ENCODE measurements at places on chromosomes 13 and 19. TPM values are rescaled to one million over a fixed set of nuclear protein-coding genes. Genes with fewer than 3 reads are reported as not detected.
A peak's percentile ranks its signal among the peaks of the same experiment; 100 is the strongest.

DNA sequence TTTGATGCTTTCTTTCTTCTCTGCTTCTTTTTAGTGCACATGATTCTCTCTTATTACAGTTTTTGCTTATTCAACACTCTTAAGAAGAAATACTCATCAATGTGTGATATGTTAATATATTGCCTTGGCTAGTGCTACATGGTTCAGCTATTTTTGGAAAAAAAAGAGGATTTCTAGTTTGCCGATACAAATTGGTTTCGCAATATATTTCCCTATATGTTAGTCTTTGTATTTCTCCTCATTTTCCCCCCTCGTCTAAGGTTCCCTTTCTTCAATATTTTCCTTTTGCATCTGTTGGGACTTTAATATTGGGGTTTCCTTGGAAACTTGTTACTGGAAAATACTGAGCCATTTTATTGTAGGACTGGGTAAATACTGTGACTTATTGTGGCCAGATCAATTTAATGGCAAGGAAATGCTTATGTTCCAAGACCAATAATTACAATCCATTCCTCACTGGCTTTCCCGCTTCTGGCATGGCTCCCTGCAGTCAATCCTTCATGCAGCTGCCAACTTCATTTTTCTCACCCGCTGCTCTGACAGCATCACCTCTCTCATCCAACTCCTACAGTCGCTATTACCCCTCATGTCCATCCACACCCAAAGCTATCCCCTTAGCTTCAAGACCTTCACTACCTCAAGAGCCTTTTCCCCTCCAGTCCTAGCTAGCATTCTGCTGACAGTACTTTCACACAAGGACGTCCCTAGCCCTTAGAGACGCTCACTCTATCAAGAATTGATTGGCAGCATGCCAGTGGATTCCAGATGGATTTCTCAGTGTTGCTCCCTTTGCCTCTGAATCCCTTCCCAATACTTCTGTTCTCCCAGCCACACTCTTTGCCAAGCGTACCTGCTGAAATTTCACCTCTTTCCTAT is 280.1 kb upstream of the TMTC4 start:
- no peak for DNase-seq

DNA sequence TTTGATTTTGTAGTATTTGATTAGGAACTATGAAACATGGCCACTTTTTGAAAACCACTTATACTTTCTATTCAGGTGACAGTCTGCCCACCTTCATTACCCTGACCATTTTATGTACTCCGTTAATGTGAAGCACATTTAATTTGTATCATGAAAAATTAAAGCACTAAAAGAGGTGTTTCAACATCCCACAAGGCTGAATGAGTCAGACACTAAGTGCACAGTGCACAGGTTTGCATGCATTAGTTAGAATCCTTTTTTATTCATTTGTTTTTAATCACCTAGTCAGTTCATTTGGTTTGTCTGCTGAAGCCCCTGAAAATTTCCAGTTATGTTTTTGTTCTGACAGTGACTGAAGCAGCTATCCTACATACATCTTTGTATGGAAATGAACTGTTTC is 271.0 kb downstream of the SLITRK5 start:
- no peak for DNase-seq

The LILRA1 gene
- not detected for total RNA-seq

The LGALS7B gene
- 1.4 TPM for total RNA-seq

DNA sequence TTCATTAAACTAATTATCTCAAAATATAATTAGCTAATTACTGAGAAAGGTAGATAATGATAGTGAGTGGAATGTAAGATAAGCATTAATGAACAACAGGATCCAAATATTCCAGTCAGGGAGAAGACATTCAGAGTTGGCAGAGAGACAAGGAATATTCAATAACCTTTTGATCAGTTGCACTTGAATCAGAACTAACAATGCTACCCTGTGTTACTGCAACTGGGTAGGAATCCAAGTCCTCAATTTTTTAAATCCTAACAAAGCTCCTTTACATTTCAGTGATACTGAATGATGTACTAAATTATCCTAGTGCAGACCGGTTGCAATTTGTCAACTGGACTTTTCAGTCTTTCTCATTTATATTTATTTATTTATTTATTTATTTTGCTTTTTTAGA is 107.1 kb upstream of the MIR17HG start:
- no peak for DNase-seq

The CPB2 gene
- total RNA-seq: not detected

DNA sequence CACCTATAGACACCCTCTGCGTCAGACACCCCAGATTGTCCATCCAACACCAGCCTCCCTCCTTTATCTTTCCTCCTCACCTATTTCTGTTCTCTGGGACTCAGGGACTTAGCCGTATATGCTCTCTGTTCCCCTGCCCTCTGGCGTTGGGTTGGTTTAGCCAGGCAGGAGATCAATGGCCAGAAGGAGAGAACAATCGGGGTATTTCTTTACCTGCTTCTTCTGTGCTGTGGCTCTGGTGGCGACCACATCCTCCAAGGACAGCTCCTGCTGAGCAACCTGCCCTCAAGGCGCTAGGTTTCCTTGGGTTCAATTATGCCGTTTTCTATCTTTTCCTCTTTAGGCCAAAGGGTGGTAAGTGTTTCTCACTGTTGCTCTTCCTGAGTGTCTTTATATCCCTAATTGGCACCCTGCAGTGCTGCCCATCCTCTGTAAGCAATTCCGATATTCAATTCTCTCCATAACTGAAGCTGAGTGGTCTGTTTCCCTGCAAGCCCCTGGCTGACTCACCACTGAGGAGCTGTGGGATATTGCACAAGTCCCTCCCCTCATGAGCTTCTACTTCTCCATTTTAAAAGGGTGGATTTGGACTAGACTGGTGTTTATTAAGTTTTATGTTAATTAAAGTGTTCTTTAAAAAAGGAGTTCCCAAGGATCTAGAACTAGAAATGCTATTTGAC is 63.7 kb upstream of the TMTC4 start:
- no peak for DNase-seq

The C19orf67 gene
- not detected for total RNA-seq

The VSTM1 gene
- total RNA-seq: not detected

The TNFSF9 gene
- total RNA-seq: 0.34 TPM

DNA sequence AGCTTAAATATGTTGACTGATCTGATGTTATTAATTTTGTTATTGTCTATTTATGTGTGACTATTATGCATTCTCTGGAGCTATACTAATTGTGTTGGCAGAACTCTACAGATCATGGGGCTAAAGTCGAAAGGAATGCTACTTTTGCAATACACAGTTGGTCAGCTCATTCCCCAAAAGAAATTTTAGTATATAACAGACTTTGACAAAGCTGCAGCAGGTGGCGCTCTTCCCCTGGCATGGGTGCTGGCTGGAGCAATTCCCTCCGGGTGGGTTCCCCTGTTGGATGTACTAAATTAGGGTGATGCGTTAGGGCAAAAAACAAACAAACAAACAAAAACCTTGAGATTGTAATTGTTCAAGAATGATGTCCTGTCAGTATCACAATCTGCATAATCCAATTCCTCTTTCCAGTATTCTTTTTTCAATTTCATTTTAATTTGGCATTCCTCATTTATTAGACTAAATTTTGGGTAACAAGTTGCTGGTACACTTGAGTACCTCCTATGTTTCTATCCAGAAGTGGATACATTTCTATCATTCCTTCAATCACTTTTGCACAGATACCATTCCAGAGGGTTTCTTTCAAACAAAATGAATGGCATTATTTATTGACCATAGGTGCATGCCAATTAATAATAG is 322.8 kb upstream of the EDNRB start:
- peak; percentile 61 for DNase-seq

The GARRE1 gene
- 68.6 TPM for total RNA-seq

The PTPRH gene
- 0.17 TPM for total RNA-seq

The FAM216B gene
- total RNA-seq: not detected

The SYNE4 gene
- 0.17 TPM for total RNA-seq

The LILRB1 gene
- not detected for total RNA-seq

The ICAM4 gene
- 0.85 TPM for total RNA-seq

- no peak for DNase-seq
Measured at GRCh38 chr13:33227927-33228647, 57.5 kb downstream of the STARD13 start.

GRCh38 chr13:72139192-72139591 is 272.2 kb upstream of the DACH1 start:
- DNase-seq: no peak

GRCh38 chr13:26941345-26942174 is 181.0 kb upstream of the GPR12 start:
- DNase-seq: no peak

The MCEMP1 gene
- total RNA-seq: not detected

GRCh38 chr13:106349080-106349931 is 186.2 kb downstream of the EFNB2 start:
- DNase-seq: peak; percentile 85

The INSL3 gene
- total RNA-seq: not detected

DNA sequence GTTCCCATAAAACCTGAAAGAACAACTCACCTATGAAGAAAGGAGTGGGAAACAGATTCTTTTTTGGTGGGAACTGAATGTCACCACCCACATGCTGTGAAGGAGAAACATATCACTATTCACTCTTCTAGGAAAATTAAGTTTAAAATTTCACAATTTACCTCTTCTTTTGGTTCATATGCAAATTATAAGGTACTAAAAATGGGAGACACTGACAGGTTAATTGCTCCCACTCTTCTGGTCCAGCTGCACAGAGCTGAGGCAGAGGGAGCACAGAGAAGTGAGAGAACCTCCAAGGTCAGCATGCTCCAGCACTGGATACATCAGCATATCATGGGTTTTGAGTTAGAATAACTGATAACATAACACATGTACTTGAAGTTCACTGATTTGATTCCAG is 186.9 kb downstream of the FGF14 start:
- no peak for DNase-seq

DNA sequence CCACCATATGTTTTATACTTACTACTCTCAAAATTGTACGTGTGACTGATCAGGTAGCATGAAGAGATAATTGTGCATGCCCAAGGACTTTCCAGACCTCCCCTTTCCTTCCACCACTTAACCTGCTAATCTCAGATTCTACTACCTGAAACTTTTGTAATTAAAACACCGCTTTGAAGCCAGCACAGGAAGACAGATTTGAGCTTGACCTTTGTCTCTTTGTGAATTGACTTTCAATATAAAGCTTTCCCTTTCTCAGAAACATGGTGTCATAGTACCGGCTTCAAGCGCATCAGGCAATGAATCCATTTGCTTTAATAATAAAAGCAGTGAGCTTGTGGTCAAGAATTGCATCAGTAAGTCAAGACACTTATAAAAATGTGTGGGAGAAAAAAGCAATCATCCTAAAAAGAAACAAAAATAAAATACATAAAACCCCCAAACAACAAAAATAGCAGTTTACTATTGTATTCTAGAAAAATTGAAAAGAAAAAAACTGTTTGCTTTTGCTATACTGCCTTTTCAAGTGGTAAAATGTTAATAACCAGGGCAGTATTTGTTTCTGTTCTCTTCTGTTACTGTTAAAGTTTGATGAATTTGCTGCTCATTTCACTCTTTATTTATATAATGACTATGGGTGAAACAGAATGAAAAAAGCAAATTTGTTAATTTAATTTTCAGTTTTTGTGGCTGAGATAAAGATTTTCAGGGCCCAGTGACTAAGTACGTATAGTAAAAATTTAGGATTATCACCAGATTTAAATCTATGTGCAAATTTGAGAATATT is 2075.3 kb downstream of the PCDH9 start:
- no peak for DNase-seq

The ZNF284 gene
- 2.4 TPM for total RNA-seq

- DNase-seq: peak; percentile 55
Measured at GRCh38 chr19:37955986-37956385, 49.0 kb downstream of the SIPA1L3 start.

- DNase-seq: no peak
Measured at GRCh38 chr13:59445812-59446211, 717.9 kb downstream of the DIAPH3 start.

The CLEC11A gene
- 0.17 TPM for total RNA-seq

DNA sequence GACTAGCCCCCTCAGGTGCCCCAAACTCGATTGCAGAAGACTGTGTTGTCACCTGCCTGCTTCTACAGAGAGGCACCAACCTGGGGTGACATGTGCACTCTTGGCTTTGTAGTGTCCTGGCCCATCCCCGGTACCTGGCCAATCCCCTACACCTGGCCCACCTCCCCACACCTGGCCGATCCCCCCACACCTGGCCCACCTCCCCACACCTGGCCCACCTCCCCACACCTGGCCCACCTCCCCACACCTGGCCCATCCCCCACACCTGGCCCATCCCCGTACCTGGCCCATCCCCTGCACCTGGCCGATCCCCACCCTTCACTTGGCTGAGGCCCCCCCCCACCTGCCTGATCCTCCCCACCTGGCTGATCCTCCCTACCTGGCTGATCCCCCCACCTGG is 25.4 kb downstream of the ATP11A start:
- no peak for DNase-seq

- no peak for DNase-seq
Measured at GRCh38 chr13:27789153-27789494, 3.2 kb upstream of the GSX1 start.

The FGF22 gene
- total RNA-seq: not detected

DNA sequence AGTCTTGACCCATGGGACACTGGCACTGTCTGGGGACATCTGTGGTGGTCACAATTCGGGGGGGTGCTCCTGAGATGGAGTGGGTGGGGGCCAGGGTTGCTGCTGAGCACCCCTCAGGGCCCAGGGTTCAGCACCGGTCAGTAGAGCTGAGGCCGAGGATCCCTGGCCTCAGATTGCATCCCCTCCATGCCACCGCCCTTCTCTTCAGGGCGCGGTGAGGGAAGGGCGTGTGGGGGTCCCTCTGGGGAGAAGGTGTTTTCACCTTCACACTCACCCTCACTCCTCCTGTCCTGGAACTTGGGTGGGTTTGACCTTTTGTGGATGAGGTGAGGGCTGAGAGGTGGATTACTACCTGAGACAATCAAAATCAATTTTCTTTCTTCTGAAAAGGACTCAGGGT is 13.5 kb downstream of the GNA11 start:
- DNase-seq: no peak

DNA sequence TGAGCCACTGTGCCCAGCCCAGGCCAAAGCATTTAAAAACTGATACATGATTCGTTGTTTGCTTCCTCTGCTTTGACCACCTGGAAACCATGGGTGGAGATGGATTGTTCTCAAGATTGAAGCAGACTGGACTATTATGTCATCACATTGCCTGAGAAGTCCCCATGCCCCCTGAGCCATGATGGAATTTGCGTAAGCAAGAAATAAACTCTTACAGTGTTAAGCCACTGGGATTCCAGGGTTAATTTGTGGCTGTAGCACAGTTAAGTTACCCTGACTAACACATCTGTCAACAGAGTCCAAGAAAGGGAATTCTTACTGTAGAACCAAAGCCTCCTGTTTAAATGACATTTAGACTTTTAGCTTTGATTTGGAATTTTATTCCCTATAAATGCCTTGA is 19.4 kb upstream of the DHRS12 start:
- DNase-seq: no peak

GRCh38 chr13:27644302-27644701 is 22.6 kb downstream of the POLR1D start:
- DNase-seq: peak; percentile 41

The PPP1R12C gene
- 40.3 TPM for total RNA-seq

DNA sequence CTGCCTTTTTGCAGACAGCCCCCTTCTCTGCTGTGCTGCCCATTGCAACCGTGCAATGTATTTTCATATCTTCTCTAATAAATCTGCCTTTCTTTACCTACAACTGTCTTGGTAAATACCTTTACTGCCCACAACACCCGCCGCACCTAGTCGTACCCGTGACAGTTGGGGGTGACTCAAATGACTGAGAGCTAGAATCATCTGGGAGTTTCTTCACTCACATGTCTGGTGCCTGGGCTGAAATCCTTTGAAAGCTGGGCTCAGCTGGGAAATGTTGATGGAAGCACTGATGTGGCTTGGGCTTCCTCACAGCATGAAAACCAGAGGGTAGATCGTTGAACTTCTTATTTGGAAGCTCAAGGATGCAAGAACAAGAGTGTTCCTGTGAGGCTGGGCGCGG is 2.8 kb upstream of the PNMA8A start:
- no peak for DNase-seq
